ENCODE measurements at places on chromosomes 12 and 14.

DNA sequence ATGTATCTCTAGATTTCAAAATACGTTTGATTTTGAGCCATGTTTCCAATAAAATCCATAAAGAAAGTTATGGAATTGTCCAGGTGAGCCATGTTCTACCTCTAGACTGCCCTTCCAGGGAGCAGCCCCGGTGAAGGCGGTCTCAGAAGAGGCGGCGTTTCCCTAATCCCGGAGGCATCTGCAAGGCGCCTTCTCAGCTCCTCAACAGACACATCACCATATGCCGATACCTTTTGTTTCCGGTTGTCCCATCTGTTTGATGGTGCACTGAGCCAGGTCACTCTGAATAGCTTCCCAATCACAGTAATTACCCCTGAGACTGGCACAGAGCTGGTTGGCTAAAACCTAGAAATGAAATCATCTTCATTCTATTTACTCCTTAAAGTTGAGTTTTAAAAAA is 305.5 kb upstream of the FKBP4 start:
- DNase-seq: no peak

GRCh38 chr12:132384916-132385774 is 55.8 kb upstream of the GALNT9 start:
- DNase-seq: no peak

- no peak for DNase-seq
Measured at GRCh38 chr14:84080944-84081343, 1449.0 kb upstream of the FLRT2 start.

GRCh38 chr12:117294189-117294603 is 67.2 kb downstream of the NOS1 start:
- no peak for DNase-seq

DNA sequence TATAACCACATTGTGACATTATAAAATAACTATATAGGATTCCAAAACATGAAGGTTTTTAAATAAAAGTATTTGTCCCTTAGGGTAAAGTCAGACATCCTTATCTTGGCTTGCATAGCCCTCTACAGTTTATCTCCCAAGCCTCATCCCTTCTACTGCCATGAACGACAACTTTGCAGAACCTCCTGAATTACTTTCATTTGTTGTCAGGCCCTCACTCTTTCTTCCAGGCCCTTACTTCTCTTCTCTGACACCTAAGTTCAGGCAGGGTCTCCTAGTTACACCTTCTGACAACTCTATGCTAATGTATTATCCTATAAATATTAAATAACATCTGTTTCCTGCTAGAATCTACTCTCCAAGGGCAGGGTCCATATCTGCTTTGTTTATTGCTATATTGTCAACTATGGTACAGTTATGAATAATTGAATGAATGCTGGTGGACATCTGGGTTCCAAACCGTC is 115.7 kb upstream of the MDM1 start:
- DNase-seq: no peak

DNA sequence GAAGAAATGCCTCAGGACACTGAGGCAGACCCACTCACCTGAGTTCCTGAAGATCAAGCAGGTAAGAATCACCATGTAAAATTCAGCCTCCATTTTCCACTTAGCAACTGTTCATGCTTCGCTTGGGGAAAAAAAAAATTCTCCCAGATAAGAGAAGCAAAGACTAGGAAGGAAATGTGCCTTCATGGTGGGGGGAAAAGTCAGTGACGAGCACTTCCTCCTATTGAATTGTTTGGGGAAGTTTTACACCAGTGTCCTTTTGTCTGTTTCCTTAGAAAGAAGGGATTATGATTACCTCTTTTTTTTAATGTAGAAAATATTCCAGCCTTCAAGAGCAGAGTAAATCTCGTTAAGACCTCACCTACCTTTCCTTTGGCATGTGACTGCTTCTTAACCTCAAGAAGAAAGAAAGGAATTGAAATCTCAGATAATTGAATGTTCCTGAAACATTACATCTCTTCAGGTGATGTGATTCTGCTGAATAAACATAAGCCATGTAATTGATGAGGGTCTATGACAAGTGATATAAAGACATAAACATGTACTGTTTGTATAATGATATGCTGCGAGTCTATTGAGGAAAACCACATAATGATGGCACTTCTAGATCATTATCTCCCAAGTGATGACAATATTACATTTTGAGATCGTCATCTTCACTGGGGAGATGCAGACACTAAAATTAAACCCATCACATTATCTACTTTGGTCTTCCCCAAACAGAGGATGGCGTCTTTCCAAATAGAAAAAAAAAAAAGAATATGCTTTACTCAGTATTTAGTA is at the start of gene PTPRB:
Gene PTPRB, minus strand, starts transcription at position 127 of the 783 bp plus-strand sequence. Its CDS starts 34 bp downstream, at position 93.
- DNase-seq: no peak

GRCh38 chr12:16163901-16164300 is 113.6 kb downstream of the SLC15A5 start:
- DNase-seq: no peak

- no peak for DNase-seq
Measured at GRCh38 chr12:68305278-68305677, 26.9 kb downstream of the MDM1 start.

DNA sequence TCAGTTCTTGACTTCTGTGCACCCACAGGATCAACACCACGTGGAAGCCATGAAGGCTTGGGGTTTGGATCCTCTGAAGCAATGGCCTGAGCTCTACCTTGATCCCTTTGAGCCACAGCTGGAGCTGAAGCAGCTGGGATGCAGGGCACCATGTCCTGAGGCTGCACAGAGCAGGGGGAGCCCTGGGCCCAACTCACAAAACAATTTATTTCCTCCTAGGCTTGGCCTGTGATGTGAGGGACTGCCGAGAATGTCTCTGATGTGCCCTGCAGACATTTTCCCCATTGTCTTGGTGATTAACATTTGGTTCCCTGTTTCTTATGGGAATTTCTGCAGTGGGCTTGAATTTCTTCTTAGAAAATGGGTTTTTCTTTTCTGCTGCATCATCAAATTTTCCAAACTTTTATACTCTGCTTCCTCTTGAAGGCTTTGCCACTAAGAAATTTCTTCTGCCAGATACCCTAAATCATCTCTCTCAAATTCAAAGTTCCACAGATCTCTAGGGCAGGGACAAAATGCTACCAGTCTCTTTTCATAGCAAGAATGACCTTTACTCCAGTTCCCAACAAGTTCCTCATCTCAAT is 288.2 kb downstream of the CCDC59 start:
- no peak for DNase-seq

DNA sequence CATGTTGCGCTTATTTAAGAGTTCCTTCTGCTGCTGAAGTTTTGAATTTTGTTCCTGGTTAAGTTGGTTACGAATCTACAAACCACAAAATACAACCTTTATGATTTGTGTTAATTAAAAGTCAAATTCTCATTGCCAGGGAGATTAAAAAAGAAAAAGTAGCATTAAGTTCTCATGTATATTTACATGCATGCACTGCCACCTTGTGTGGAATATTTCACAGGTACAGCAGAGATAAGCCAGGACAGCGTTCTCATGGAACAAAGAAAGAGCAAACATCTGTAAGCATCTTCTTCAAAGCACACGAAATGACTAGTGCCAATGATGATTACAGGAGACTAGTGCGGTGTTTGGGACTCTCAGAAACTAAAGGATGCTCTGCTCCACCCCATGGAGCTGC is 34.2 kb downstream of the ZFYVE21 start:
- DNase-seq: no peak

- peak; percentile 71 for DNase-seq
Measured at GRCh38 chr12:55955800-55956508, 9.9 kb downstream of the PMEL start.

Measured in DND-41 (cell line).